ENCODE measurements at places on chromosomes 6 and 20.

DNA sequence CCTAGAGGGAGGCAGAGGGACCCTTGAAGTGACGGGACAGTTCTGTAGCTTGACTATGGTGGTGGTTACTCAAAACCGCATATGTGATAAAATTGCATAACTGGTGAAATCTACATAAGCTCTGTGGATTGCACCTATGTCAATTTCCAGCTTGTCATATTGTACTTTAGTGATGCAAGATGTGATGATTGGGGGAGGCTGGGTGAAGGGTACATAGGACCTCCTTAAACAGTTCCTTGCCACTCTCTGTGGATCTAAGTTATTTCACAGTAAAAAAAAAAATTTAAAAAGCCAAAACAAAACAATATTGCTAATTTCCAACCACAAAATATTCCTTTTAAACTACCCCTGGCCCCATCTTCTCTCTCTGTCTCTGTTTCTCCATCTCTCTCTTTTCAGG is 472.6 kb upstream of the SULF2 start:
- no peak for DNase-seq

- DNase-seq, result no peak
Measured at GRCh38 chr6:37980222-37980595, 160.7 kb downstream of the ZFAND3 start.

GRCh38 chr6:79158856-79159516 is 75.5 kb downstream of the HMGN3 start:
- no peak for DNase-seq

DNA sequence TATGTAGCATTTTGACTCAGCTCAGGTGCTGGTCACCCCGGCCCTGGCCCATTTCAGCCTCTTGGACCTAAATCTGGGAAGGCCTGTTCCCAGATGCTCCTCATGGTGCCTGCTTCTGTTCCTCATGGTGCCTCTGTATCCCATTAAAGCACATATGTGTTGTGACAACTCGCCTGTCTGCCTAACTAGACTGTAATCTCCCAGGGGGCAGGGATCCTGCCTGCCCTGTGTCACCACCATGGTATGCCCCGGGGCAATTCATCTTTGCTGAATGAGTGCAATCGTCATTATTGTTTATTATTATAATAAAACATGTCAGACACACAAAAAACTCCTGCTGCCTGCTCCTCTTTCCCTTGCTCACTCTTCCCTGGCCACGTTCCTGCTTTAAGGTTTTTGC is 62.0 kb downstream of the ZFP64 start:
- DNase-seq, result no peak

DNA sequence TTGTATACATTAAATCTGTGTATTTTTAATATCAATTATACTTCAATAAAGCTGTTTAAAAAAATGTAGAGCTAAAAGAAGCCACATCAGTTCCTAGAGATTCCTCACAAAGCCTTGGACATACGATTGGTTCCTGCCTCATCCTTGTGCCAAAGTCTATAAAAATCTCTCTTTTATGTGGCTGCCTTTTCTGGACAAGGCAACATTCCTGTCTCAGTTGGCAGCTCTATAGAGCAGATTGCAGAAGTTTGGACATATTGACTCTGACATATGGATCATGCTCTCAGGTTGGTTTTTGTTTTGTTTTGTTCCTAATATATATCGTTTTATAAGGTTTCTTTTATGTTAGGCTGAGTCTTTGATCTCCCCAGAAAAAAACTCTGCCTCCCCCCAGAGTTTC is 148.9 kb downstream of the MAFB start:
- no peak for DNase-seq

Measured in stimulated activated CD4-positive, alpha-beta T cell treated with anti-CD3 and anti-CD28 coated beads, Interleukin-1b, Interleukin-23, amount 100 ng/mL, for 24 hours (primary cell).